ENCODE measurements at places on chromosomes 11 and 22.

DNA sequence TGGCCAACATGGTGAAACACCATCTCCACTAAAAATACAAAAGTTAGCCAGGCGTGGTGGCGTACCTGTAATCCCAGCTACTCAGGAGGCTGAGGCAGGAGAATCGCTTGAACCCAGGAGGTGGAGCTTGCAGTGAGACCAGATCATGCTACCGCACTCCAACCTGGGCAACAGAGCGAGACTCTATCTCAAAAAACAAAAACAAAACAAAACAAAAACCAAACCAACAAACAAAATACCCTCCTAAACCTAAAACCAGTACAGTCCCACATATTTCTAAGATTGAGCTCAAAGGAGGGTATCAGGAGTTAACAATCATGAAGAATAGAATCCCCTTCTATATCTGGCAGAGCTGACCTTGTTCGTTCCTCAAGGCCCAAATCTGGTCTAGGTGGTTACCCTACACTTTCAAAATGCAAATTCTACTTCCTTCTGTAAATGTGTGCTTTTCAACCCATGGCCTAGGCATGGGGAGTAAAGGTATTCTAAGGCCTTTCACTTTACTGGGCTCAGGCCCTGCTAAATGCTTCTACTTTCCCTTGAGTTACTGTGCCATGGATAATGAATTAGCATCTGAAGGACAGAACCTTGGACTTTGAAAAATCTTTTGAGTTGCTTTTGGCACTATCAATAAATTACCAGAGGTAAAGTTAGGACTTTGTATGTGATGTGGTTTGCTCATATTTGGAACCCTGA lies 10.4 kb upstream of the PPP2R1B start:
- DNase-seq: no peak

- no peak for DNase-seq
Measured at GRCh38 chr11:60890696-60891095, 15.7 kb downstream of the PRPF19 start.

DNA sequence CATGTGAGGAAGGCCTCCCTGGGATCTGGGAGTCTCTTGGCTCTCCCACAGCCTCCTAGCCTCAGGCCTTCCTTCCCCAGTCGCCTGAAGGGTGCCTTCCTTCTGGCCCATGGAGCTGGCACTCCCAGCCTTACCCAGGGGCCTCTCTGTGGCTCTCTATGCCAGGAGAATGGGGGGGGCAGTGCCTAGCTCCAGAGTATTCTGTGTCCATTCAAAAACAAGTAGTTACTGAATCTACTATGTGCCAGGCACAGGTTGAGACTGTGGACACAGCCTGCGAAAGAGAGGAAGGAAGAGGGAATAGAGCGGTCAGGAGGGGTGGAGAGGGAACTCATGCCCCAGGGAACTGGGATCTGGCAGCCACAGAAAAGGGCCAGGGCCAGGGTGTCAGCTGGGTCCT lies 2.7 kb upstream of the PLA2G3 start:
- no peak for DNase-seq

- DNase-seq: no peak
Measured at GRCh38 chr11:24391167-24391566, 105.7 kb upstream of the LUZP2 start.

DNA sequence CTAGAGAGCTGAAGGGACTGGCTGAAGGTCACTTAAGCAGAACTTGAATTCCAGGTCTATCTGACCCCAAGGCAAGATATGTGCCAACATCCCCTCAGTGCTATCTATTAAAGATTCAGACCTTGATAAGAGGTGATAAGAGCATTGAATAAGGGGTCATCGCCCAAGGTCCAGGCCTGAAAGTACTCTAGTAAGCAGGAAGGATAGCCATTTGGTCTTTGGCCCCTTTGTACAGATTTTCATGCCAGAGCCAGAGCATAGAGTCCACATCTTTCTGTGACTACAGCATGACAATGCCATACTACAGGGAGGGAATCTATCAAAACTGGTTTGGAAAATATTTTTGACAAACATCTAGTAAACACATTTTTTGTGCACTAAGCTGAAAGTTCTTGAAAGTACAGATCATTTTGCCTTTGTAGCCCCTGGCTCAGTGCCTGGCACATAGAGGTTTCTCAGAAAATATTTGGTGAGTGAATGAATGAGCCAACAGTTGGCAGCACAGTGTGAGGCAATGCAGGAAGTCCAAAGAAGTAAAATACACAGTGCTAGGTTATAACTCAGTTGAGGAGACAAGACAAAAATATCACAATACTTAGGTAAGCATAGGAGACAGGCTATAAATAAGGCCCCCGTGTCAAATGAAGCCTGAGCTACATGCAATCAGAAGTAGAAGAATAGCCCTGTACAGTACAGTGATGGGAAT lies 15.1 kb upstream of the RRAS2 start:
- no peak for DNase-seq

DNA sequence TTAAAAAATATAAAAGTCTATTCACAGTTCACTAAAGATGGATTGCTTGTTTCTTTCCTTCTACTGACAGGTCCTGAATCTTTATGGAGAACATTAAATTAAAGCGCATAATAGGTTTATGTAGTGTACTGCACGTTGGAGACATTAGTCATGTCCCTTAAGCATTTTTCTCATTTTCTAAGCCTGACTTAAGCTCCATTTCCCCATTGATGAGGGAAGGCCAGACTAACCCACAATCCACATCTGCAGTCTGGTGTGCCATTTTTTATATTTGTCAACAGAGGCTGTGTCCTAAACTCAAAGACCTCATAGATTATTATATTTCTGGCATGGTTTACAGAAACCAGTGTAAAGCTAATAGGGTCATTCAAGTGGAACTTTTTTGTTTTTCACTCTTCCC lies 39.9 kb downstream of the CADM1 start:
- no peak for DNase-seq

DNA sequence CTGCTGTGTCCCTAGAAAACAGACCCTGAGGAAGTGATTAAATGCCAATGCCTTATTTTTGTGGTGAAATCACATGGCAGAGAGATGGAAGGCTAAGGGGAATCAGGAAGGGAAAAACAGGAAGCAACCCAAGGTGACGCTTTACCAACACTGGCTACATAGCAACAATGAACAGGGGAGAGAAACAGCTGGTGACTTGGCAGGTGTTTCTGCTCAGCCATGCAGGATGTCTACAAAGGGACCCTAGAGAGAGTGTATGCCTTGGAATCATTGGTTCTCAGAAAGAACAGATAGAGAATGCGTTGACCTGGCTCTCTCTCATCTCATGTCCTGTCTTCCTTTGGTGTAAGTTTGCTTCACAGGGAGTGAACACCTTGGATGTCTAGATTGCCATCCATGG lies 911.9 kb downstream of the OPCML start:
- no peak for DNase-seq

DNA sequence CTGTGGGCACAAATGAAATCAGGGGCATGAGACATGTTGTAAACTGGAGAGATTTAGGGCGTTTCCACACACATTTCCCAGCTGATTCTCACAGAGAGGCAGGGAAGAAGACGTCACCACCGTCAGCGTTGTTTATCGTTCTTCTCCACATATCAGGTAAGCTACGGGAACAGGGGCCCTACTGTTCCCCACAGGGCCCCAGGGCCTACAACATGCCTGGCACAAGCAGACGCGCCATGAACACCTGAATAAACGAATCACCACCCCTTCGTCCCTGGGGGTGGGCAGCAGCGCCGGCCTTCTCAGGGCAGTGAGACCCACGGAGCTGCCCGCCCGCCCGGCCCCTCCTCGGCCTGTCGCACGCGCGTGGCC lies 342 bp downstream of the EFCAB6 start:
- no peak for DNase-seq

- no peak for DNase-seq
Measured at GRCh38 chr11:118067006-118067405, 9.9 kb upstream of the TMPRSS4 start.

GRCh38 chr22:31957970-31958594 lies 13.7 kb downstream of the YWHAH start:
- DNase-seq: no peak

- no peak for DNase-seq
Measured at GRCh38 chr11:76857781-76858410, 2.8 kb upstream of the ACER3 start.

DNA sequence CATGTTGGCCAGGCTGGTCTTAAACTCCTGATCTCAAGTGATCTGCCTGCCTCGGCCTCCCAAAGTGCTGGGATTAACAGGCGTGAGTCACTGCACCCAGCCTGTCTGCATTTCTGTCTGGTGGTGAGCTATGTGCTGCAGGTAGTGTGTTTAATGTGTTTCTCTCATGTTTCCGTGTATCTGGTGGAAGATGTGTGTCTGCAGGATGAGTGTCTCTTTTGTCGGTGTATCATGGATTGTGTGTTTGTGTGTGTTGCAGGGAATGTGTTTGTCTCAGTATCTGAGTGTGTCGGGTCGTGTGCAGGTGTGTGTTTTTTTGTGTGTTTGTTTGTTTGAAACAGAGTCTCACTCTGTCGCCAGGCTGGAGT lies 16.1 kb downstream of the SCARF2 start:
- DNase-seq: no peak

- DNase-seq: no peak
Measured at GRCh38 chr11:33333816-33334215, 76.6 kb downstream of the HIPK3 start.

DNA sequence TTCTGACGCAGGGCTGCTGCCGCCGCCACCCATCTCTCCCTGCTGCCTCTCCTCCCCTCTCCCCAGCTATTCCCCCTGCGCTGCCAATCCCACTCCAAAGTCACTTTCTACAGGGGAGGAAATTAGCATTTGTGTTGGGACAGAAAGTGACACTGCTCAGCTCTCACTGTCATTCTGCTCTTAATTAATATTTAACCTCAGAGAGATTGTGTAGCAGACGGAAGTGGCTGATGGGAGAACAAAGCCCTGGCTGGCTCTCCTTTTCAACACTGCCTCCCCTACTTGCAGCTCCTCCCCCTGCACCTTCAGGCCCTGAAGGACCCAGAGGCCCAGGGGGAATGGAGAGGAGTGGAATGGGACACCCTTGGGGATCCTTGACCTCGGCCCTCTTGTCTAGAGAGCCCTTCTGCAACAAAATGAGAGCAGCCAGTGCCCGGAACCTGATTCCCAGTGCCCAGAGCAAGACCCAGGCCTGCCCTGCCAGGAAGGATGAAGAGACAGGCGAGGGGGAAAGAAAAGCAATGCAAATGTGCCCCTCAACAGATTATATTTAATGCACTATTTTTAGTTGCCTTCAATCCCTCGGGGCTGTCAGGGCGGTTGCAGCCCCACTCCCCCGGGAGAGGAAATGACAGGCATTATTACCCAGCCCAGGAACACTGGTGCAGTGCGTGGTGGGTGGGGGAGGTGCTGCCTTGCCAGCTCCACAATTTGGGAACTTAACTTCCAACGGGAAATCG lies 14.6 kb upstream of the NRGN start:
- no peak for DNase-seq

DNA sequence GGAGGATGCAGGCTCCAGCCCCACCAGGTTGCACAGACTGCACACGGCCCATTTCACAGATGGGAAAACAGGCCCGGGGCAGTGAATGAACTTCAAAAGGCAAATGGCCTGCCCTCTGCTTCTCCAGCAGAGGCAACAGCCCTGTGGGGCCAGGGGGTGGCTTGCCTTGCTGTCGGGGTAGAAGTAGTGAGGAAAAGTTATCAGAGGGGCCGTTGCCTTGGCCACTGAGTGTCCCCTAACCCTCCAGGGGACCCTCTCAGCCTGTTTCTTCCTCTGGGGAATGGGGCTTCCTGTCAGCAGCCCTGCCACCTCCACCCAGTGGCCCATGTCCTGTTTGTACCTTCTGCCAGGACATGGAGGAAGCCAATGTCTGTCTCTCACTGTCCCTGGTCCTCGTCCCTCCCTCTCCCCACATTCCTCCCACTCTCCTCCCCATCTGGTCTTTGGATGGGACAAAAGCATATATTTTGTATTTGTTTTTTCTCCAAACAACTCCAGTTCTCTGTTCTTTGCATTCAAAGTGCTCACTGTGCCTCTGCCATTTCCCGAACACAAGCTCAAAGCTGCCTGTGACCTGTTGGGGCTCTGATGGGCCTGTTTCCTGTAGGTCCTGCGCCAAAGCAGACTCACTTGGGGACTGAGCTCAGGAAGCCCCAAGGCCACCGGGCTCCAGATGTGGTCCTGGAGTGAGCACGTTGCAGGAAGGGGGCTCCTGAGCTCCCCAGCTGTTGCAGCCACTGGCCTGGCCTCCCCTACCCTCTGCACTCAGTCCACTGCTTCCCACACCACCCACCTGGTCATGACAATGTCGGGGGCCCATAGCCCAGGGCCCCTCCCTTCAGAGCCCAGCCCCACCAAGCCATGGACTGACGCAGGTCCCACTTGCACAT lies 9.5 kb downstream of the MAP4K2 start:
- no peak for DNase-seq

GRCh38 chr11:1082728-1083620 lies 8.3 kb downstream of the MUC2 start:
- DNase-seq: no peak

DNA sequence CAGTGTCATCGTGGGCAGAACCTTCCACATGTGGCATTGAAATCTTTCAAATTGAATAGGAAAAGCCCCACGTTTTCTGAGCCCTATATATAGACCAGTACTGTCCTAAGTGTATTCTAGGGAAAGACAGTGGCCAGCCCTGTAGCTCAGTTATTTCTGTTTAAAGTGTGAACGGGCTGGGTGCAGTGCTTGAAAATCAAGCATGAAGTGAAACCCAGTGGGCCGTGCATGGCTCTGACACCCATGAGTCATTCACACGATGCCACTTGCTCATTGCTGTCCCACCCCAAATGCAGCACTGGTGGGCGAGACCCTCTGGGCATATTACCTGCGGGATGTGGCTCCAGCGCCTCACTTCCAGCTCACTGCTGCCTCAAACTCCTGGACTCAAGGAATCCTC lies 29.8 kb upstream of the CCDC188 start:
- DNase-seq: no peak

- no peak for DNase-seq
Measured at GRCh38 chr11:95262994-95263765, 32.2 kb upstream of the SESN3 start.
